ENCODE measurements at places on chromosomes 2 and 18.

DNA sequence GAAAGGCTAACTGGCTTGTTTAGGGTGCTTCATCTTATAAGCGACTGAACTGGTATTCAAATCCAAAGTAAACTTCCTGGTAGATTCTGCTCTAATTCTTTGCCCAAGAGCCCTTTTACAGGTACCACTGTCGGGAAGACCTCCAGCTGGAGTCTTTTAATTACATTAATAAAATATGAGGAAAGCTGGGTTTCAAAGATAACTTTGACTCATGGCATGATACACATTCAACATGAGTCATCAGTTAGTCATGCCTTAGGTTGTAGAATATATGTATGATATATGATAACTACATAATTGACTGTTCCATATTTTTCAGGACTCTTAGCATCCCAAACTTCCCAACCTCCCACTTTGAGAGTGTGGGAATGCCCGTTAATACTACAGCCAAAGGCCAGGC lies 32.3 kb downstream of the ZCCHC2 start:
- no peak for DNase-seq

DNA sequence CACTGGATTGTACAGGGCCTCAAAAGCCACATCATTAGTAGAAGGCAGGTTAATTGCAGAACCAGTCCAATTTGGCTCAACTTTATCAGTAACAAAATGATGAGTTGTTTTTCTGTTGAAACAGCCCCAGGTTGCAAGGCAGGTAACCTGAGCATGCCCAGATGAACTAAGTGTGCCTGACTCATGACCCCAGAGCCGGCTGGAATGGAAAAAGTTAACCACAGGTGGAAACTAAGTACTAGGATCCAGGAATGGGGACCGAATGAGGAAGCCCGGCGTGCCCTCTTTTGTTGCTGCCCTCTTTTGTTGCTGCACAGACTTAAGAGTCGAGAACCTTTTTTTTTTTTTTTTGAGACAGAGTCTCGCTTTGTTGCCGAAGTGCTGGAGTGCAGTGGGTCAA lies 79.5 kb upstream of the YWHAQ start:
- DNase-seq: no peak

DNA sequence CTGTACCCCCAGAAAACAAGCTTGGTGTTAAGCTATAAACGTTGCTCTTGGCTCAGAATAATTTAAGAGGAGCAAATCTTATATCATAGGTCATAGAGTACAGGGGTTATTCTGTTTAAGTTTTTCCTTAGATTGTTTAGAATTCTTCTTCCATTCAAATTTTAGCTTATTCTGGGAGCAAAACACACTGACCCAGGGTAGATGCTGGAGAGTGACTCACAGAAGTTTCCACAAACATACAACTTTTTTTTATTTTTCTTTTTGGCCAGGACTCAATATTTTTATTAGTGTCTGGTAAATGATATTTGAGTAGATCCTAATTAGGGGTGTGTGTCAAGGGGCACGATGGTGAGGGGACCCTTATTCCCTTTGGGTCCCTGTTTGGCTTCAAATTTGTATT lies 71.5 kb upstream of the PSME4 start:
- DNase-seq: peak; percentile 16

- DNase-seq: no peak
These were observed 500.4 kb downstream of the SLC4A3 start for GRCh38 chr2:220127876-220128275.

- no peak for DNase-seq
These were observed 183.7 kb downstream of the FHOD3 start for GRCh38 chr18:36481201-36481657.

GRCh38 chr2:75288760-75289159 lies 89.4 kb upstream of the TACR1 start:
- DNase-seq: no peak

GRCh38 chr2:143422681-143423080 lies 293.5 kb downstream of the ARHGAP15 start:
- no peak for DNase-seq

DNA sequence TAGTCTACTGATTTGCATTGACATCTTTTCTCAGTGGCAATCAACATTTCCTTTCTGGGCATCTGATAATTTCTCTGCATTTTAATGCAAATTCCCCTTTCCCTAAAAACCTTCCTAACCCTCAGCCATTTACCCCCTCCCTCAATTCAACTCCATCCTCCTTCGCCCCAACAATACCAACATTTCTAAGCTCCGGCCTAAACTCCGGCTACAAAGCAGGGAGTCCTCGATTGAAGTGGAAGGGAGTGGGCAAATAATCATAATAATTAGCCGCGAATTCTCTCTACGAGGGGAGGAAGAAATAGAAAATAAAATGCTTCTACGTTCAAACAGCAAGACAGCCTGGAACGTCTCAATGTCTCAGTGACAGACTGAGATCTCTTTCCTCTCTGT lies 4.6 kb downstream of the BCL11A start:
- no peak for DNase-seq

DNA sequence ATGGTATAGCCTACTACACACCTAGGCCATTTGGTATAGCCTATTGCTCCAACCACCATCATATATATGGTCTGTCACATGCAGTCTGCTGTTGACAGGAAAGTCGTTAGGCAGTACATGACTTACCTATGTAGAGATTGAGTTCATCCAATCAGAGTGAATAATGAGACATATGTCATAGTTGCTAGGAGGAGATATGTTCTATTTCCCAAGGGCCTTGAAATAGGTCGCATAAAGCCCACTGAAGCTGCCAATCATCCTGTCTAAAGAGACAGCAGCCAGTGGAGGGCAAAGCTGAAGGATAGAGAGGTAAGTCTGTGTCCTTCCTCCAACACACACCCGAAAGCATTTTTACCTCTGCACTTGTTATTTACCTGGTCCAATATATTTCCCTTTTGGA lies 263.4 kb downstream of the PTPRM start:
- DNase-seq: no peak

DNA sequence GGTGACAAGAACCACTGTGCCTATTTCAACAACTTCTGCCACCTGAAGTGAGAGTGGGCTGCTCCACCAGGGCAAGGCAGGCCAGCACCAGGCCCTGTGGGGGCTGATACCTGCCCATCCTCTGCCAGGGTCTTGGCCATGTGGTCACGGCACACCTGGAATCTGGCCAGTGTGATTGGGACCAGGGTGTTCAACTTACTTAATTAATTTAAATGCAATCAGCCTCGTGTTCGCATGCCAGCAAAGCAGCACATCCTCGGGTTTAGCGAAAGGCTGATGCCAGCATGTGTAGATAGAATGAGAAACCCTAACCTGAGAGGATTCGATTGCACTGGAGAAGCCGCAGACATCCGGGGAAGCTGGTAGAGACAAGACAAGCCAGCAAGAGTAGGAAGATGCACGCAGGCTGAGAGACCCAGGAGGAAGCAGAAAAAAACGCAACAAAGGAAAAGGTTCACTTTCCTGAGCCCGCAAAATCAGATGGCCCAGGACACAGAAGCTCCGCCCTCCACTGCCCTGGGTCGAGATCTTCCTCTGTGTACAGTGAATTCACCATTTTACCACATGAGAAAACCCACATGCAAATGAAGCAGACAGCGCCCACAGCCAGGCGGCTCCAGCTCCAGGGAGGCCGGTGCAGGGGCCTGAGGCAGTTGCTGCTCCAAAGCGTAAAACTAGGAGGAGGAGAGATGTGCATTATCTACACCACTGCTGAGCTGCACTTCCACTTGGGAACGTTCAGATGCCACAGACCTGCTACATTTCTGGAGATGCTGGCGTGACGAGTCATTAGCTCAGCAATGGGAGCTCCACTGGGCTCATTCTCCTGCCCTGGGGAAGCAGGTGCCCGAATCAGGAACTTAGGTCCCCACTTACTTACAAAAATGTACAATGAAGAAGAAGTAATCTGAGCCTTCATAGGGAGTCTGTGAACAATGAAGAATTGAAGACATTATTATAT lies 92.1 kb downstream of the TMEM18 start:
- no peak for DNase-seq

DNA sequence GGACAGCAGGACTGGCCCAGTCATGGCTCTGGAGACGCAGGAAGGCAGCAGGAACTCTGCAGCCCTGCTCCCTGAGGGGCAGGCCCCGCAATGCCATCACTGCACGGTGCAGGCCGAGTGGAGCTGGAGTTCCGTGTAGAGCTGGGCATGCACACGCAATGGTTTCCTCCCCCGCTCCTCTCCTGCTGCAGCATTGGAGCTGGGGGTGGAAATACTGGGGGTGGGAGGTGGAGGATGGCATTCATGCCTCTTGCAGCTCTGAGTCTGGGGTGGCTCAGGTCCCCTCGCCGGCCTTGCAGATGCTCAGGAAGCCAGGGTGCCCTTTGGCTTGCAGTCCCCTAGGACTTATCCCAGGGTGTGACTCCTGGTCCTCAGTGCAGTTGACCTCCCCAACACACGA lies 78.3 kb upstream of the ASB18 start:
- DNase-seq: no peak

GRCh38 chr2:231648579-231649174 lies 56.0 kb downstream of the TEX44 start:
- no peak for DNase-seq

- DNase-seq: no peak
These were observed 127.4 kb upstream of the SLC8A1 start for GRCh38 chr2:40579247-40579646.

DNA sequence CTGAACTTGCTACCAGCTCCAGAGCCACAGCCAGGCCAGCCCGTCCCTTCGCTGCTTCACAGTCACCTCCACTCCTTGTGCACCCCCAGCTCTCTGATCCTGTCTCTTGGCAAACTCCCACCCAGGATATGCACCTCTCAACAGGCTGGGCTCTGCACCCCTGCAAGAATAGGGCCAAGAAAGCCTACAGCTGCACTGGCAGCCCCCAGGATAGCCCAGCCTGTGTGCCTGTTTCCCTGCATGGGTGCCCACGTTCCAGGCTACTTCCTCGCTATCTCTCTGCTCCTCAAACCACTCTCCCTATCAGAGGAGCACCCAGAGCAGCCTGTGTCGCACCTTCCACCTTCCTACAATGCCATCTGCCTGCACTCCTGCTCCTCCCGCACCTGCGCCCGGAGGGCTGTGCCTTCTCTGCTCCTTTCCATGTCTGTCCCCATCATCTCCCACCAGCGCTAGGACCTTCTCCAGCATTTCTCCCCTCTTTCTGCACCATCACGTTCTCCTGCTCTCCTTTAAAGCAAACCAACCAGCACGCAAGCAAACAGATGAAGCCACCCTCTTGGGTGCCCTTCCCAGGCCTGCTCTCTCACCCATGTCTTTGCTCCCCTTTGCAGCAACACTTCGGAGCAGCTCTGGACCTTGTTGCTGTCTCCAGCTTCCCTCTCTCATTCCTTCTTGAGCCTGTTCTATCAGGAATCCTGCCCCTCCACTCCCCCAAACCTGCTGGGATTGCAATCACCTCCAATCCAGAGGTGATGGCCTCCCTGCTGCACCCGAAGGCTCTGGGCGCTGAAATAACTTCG lies 313.2 kb upstream of the HS6ST1 start:
- DNase-seq: no peak

- DNase-seq: no peak
These were observed 30.3 kb upstream of the GPR17 start for GRCh38 chr2:127615511-127616166.

GRCh38 chr2:171317492-171318125 lies 116.2 kb downstream of the METTL8 start:
- no peak for DNase-seq

DNA sequence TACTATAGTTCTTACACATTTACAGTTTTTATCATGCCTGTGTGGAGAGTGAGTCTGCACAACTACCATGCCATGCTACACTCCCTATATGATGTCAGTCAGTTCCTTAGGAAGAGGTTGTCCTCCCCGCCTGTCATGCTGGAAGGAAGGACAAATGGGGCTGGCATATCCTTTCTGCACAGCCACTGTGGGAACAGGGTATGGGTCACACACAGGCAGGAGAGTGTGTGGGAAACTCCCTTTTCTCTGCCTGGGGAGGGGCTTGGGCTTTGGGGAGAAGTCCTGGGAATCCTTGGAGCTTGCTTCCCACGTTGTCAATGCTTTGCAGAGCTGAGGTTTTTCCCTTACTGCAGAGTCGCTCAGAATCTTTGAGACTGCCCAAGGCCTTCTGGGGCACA lies 232.1 kb downstream of the PRKCE start:
- DNase-seq: no peak

DNA sequence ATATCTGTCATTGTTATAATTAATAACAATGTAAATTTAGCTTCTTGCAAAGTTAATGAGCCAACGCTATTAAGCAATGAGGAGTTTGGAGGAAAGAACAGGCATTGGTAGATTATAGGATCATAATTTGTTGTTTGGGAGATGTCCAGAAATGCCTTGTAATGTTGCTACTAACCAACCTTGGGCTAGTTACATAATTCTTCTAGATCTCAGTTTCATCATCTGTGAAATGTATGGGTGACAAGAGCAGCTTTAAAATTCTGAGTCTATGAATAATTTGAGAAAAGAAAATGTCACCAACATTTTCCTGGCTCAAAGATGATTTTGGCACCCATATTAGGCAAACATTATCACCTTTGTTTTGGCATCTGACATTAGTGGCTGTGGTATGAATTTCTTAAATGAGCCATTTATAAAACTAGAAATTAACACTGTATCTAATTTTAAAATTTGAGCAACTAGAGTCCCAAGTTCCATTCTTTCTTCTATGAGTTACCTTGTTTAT lies 2.9 kb downstream of the TMEM178A start:
- no peak for DNase-seq

- DNase-seq: no peak
These were observed 449 bp upstream of the ATRAID start for GRCh38 chr2:27211241-27211942.

- no peak for DNase-seq
These were observed 455 bp downstream of the PREPL start for GRCh38 chr2:44360749-44361329.

GRCh38 chr2:162041485-162041884 lies 32.5 kb downstream of the DPP4 start:
- no peak for DNase-seq

DNA sequence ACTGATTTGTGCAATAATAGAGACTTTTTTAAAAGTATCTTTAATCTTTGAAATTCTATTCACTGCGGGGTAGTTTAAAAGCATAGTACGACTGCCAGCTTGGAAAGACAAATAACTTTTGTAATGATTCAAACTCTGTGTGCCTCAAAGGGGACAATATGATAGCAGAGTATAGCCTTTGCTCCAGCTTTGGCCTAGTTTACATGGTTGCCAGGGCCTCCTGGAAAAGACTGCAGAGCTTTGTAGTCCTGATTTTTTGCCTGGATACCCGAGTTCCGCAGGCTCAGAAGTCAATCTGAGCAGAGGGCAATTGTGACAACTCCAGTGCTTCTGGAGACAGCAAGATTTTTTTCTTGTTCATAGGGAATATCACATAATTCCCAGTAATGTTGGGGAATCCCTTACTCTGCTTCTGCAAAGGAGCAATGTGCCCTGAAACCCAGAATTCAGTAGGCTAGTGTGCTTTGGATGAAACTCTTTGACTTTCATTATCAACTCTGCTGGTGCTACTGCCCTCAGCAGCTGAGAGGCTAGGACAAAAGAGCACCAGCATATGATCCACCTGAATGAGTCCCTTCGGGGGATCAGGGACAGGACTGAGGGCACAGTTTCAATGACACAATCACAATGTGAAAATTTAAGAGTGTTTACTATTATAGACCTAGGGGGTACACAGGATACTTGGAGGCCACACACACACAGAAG lies 768.1 kb downstream of the TMEM182 start:
- no peak for DNase-seq

All from AG04450 (cell line).